Common myeloid progenitor, CD34-positive (primary cell): ENCODE measurements at places on chromosomes 1 and 21.
A peak's percentile ranks its signal among the peaks of the same experiment; 100 is the strongest.

DNA sequence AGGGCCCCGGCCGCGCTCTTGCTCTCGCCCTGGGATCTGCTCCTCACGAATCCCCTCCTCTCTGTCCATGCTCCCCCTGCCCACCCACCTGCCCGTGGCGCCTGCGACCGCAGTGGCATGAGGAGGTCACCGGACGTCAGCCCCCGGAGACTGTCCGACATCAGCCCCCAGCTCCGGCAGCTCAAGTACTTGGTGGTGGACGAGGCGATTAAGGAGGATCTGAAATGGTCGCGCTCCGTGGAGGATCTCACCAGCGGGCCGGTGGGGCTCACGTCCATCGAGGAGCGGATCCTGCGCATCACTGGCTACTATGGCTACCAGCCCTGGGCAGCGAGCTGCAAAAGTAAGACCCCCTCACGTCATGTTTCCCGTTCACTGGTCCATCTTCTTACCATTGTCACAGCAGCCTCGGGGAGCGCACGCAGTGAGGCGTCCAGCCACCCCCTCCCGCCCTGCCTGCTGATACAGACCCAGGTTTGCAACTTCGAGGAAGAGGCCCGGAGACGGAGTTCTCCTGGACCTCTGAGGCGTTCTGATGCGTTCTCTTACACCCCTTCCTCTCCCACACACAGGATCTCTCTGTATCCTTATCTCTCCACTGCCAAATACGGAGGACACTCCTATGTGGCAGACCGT lies 1.1 kb downstream of the SLC35F3 start:
- peak; percentile 5 for DNase-seq

GRCh38 chr1:186207391-186208085 lies 167.5 kb downstream of the TPR start:
- DNase-seq = no peak

DNA sequence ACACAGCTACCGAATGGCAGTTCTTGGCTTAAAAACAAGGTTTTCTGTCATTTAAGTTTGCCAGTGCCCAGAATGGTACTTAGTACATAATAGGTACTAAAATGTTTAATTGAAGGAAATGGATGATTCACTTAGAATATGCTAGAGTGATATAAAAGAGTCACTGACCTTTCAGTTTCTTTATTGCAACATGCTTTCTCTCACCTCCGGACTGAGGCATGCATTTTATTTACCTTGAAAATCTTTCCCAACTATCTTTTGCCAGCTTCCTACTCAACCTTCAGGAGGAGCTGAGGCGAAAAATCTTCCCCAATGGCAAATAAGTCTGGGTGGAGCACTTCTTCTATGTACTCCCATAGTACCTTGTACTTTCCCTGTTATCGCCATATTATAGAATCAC lies 244.9 kb downstream of the ZNF648 start:
- DNase-seq = no peak

- DNase-seq = no peak
These were observed 41.0 kb downstream of the SLX9 start for GRCh38 chr21:44980562-44981489.
